Cortex of kidney (tissue), 1 donor: ENCODE measurements at places on chromosomes 7 and 10.

DNA sequence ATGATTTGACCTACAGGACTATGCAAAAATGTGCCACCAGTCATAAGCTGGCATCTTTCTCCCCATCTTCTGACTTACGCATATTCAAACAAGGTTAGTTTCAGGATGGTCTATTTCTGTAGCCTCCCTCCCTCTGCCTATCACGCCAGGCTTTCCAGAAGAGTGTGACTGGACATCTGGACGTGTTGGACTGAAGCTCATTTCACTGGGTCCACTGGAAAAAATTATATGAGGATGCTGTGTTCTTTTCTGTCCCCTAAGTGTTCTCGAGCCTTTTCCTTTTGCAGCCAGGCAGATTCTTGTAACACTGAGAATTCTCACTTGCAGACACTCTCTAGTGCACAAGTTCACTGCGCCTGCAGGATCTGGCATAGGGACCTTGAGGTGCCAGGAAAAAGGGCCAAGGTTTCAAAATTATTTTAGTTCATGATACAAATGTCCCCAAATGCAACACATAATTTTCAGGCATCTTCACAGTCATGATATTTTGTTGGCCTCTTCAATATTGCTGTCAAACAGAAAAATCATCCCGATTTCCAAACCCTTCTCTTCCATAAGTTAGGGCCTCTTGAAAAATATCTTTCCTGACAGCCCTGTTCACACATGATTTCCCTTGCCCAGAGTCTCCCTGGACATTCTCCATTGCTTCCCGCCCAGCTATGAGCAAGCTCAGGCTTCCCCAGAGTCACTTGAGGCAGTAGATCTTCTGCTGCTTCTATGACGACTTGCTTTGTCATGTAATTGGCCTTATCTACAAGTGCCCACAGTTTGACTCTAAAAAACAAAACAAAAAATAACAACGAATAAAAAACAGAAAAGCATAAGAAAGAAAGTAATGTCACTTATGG, 170.4 kb downstream of the BMPER start:
- no peak for DNase-seq

GRCh38 chr7:48427671-48428070, 256.4 kb downstream of the ABCA13 start:
- DNase-seq: no peak

DNA sequence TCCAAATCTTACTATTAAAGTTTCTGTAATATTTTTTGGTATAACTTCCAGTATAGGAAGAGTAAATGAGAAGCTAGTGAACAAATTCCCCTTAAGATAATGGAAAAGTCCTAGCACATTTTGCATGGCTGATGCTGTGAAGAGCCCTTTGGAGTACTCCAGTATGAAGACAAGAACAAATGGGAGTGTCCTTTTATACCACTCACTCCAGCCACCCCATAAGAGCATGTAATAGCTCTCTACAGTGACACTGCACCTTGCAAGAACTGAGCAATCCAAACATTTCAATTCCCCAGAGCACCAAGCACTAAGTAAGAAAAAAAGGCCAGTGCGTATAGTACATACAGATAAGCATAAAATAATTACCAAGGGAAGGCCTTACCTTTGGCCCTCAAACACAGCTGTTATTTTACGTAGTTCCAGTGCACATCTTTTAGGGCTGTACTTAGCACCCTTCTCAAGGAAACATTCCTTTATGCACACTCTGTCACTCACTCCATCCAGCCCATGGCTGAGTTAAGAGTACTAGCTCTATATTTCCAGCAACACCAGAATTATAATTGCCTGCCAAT, 135.4 kb downstream of the ST7 start:
- no peak for DNase-seq

GRCh38 chr7:141739250-141739649, 1.1 kb downstream of the SSBP1 start:
- no peak for DNase-seq

DNA sequence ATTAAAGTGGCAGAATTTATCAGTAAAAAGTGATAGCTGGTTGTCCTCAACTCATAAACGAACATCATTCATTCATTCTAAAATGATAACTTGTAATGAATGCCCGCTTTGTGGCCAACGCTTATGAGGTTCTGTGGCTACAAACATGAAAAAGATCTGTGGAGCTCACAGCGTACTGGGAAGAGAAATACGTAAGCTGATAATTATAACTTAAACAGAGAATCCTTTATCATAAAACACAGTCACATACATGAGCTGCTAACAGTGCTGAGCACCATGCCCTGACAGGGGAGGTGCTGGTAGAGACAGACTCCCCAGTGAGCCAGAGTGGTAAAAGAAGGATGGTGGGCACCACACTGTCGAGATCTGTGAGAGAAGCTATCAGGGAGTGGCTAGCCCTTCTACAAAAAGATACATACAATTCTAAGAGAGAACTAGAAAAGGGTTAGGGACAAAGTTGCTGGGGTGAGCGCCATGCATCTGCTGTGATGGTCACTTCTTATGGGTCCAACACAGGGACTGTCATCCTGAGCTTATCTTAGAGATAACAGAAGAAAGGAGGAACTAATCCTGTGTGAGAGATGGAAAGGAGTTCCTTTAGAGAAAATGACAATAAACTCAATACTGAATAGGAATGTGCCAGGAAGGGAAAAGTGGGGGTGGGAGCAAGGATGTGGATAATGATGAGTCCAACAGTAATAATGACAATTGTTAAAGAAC, 106.7 kb downstream of the USP6NL start:
- DNase-seq: no peak
